ENCODE measurements at places on chromosomes 1 and 21.

DNA sequence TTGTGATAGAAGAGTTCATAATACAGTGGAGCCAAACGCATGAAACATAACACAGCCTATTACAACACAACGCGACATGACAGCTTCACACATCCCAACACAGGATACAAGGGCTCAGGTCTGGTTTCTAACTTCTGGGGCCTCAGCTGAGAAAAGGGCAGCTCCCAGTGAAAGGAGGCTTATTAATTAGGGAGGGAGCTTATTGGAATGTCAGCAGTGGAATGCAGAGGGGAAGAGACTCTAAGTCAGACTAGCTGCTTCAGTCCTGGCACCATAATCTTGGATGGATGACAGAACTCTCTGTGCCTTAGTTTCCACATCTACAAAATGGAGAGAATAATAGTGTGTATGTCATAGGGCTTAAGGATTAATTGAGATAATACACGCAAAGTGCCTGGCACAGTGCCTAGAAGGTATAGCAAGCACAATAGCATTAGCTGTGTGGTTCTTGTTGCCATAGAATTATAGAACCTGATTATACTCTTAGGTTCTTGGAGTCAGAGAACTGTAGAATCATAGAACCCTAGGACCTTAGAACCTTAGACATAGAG, 22.7 kb upstream of the SLC2A1 start:
- no peak for DNase-seq

DNA sequence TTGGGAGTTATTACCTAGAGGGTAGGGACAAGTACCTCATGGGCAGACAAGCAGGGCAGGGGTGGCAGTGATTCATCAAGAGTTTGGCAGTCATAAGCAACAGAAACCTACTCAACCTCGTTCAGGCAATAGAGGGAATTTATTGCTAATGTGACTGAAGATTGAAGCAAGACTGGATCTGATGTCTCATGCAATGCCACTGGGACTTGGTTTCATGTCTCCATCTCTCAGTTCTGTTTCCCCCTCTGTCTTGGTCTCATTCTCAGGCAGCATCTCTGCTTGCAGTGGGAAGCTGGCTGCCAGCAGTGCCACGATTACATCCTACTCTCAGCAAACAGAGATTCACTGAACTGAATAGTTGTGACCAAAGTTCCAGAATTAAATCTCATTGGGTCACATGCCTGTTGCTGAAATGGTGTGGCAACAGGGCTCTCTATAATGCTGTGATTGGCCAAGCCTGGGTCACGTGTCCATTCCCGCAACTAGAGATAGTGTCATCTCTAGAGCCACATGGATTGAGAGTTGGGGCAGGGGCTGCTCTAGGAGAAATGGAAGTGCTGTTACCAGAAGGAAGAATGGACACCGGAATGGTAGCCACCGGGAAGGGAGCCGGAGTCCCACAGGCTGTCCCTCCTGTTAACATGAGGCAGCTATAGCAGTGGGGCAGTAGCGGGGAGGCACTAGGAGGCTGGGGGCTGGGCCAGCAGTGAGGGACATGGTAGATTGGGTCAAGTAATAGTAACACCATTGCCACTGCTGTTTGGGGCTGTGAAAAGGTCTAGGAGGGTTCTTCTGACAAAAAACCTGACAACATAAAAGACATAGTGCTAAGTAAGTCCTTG, 3.9 kb upstream of the CDC42 start:
- no peak for DNase-seq

DNA sequence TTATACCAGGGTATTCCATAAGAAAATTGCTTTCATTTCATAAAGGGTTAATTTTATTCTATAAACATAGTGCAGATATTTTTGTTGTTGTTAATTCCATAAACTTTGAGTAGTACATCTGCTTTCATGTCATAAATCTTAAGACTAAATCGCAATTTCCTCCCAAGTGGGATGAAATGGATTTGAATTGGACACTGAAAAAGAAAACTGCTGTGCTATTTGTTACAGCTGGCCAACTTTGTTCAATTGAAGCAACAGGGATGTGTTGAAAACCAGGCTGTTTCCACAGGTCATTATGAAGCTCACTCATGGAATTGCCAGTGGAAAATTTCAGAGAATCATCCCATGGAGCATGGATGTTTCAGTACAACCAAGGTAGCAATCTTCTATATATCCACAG, 252.5 kb upstream of the RGS18 start:
- no peak for DNase-seq

GRCh38 chr1:25477448-25478034, 46.8 kb downstream of the MACO1 start:
- no peak for DNase-seq

GRCh38 chr1:95340061-95340460, 106.1 kb downstream of the RWDD3 start:
- DNase-seq: no peak

DNA sequence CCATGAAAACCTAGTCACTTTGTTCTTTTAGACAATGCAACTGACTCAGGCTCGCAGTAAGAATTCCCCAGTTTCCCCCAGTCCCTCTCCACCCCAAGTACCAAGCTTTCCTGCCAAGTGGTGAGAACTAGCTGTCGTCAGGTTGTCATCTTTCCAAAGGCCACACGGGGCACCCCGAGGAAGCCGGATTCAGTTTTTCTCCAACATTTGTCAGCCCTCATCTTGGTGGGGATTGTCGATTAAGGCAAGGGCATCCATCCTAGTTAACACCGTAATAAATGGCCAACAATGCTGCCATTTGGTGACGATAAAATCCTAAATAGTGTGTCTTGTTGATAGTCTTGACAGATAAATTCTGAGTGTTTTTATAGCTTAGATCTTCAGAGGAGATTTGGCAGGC, 55.9 kb upstream of the PROX1 start:
- no peak for DNase-seq

DNA sequence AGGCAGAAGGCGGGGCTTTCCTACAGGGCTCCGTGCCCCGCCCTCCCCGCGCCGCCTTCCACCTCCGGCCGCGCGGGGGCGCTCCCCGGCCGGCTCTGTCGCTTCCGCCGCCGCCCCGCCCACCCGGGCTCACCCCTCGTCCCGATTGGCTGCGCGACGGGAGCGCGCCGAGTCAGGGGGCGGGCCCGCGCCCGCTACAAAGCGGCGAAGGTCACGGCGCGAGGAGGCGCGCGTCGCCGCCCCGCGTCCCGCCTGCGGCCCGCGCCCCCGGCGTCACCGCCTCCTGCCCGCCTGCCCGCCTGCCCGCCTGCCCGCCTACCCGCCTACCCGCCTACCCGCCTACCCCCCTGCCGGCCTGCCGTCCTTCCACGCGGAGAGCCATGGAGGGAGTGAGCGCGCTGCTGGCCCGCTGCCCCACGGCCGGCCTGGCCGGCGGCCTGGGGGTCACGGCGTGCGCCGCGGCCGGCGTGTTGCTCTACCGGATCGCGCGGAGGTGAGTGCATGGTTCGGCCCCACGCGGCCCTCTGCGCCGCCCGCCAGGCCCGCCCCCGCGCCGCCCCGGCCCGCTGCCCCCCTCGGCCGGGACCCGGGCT, at the start of gene TMEM201:
TMEM201 (plus strand) TSS at position 361 of the 593 bp plus-strand sequence; CDS start at position 381, 20 bp downstream.
- peak; percentile 99 for DNase-seq

DNA sequence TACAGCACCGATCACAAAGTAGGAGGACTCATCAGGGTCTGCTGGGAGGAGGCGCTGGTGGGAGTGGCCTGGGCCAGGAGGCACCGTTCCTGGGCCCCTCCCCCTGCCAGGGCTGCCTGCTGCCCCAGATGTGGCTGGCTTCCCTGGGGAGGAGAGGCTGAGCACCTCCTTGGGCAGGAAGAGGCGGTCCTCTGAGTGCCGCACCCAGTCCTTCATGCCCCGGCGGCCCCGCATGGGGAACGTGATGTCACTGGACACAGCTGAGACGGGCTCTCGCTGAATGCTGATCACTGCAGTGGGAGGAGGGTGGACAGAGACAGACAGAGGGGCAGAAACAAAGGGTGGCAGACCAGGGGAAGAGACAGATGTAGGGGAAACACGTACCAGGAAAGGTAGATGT, 24.8 kb downstream of the ADGRB2 start:
- DNase-seq: peak; percentile 54

- no peak for DNase-seq
Measured at GRCh38 chr1:159839116-159839849, 12.6 kb downstream of the SLAMF8 start.

- DNase-seq: no peak
Measured at GRCh38 chr21:40901691-40902090, 54.7 kb upstream of the DSCAM start.

DNA sequence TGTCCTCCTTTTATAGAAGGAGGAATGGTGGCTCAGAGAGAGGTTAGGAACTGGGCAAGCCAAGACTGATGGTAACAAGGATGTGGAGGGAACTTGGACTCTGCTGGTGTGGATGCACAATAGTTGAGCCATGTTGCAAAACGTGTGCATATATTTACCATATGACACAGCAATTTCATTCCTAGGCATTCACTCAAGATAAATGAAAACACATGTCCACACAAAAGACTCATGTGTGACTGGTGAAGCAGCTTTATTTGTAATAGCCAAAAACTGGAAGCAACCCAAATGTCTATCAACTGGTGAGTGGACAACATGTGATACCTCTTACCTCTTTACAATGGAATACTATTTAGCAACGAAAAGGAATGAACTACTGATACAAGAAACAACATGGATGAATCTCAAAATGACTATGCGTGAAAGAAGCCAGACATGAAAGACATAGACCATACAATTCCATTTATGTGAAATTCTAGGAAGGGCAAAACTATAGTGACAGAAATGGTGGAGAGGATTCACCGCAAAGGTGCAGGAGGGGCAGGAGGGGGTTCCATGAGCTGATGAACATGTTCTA, 36.2 kb downstream of the CAMK2N1 start:
- DNase-seq: no peak

- DNase-seq: no peak
Measured at GRCh38 chr1:210696709-210697108, 368.0 kb downstream of the HHAT start.

GRCh38 chr21:29078869-29079767, 5.7 kb upstream of the CCT8 start:
- DNase-seq: peak; percentile 46

- peak; percentile 47 for DNase-seq
Measured at GRCh38 chr1:28087614-28088167, 719 bp downstream of the EYA3 start.

DNA sequence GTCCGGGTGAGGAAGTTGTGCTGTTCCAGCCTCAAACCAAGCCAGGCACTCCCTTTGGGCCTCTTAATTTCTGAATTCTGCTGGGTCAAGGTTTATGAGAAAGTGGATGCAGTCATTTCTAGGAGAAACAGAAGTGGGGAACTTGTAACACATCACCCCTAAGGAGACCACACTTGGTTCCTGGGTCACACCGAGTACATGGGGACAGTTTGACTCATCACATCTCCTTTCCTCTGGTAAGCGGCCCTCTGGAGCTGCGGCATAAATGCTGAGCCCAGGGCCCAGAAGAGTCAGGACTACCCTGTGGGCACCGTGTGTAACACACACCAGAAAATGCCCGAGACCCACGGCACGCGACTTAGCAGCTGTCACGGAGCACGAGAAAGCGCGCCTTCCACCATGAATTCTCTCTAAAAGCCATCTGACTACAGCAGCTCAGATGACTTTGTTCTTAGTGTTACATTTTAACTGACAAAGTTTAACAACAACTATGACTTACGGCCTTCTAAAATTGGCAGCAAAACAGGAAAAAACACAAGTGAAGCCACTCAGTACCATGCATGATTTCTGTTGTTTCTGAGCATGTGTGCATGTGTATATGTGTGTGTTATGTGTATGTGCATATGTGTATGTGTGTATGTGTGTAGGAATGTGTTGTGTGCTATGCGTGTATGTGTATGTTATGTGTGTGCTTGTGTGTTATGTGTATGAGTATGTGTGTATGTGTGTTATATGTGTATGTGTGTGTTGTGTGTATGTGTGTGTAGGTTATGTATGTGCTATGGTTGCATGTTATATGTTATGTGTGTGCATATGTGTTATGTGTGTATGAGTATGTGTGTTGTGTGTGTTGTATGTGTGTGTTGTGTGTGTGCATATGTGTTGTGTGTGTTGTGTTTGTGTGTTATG, 50.8 kb downstream of the TOMM20 start:
- DNase-seq: no peak

- DNase-seq: no peak
Measured at GRCh38 chr1:183346276-183346732, 71.9 kb downstream of the NMNAT2 start.

- no peak for DNase-seq
Measured at GRCh38 chr1:185337246-185337645, 20.2 kb upstream of the IVNS1ABP start.

GRCh38 chr21:35386491-35387079, 337.5 kb upstream of the RUNX1 start:
- no peak for DNase-seq

DNA sequence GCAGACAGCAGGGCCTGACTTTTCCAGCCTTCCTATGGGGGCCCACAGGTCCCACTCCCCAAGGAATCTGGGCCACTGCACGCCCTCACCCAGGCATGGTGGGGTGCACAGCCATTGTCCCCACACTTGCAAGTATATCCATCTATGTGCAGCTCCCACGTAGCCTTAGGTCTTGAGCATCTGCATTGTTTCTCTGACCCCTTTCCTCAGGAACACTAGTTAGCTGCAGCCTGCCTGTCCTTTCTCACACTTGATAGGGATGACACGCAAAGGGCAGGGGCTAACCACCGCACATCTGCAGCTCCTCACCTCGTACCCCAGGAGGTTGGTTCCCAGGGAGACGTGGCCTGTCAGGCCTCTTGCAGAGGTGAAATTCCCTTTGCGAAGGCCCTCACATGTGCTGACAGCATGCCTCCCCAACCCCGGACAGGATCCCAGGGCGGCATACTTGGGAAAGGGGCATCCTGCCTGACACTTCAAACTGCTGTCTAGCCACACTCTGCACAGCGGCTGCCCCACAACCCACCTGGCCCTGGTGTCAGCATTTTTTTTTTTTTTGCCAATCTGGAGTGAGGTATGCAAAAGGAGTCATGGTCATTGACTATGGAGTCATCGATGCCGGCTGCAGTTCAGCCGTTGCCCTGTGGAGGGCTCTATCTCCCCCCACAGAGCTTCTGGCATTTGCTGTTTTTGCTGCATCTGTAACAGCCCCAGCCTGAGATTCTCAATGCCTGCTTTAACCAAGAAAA, 5.0 kb downstream of the JMJD4 start:
- DNase-seq: no peak

DNA sequence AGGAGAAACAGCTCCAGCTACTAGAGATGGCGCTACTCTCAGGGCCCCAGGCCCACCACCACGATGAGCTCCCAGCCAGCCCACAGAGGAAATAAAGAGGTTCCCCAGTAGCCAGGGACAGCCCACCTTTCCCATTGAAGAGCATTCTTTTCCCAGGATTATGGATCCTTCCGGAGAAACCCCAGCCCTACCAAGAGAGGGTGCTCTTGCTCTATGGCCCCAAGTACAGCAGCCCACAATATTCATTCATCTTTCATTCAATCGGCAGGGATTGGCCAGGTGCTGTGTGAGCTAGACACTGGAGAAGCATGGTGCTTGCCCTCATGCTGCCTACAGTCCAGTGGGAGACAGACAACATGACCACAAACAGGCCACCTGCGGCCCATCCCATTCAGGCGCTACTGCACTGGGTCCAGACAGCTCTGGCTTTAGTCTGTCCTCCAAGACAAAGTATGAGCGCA, 29.9 kb downstream of the PMVK start:
- DNase-seq: no peak

Measured in activated naive CD8-positive, alpha-beta T cell treated with anti-CD3 and anti-CD28 coated beads, Interleukin-2, amount 10 ng/mL, durations not matched to agents 7 days and 5 days (primary cell).